ENCODE measurements at places on chromosomes 7 and 10.

GRCh38 chr7:115965796-115966475, 64.6 kb downstream of the TFEC start:
- no peak for DNase-seq

DNA sequence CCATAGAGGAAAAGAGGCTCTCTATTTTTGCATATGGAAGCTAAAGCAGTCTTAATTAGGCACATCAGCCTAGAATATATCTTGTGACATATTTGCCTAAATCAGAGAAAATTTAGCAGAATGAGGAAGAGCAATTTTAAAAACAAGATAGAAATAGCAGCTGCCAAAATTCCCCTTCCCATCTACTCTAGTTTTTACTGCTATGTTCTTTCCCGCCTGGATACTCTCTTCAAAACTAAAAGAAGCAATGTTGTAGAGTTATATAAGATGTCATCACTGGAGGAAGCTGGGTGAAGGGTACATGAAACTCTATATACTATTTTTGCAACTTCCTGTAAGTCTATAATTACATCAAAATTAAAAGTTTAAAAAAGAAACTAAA, 87.0 kb downstream of the ARMH3 start:
- DNase-seq: no peak

DNA sequence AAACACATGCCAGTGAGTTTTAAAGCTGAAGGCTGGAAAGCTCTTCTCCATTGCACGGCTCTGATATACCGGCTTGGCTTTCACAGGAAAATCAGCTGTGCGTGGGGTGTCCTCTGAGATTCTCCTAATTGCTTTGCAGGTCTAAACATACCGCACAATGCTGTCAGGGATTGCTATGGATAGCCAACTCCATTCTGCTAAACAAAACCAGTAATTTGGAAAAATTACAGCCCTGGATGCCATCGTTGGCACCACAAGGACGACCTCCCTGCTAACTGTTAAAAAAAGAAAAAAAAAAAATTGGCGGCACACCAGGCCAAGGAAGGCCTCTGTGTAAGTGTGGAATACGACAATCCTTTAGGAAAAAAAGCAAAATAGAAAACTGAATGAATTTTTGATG, 118.6 kb upstream of the ADARB2 start:
- no peak for DNase-seq

DNA sequence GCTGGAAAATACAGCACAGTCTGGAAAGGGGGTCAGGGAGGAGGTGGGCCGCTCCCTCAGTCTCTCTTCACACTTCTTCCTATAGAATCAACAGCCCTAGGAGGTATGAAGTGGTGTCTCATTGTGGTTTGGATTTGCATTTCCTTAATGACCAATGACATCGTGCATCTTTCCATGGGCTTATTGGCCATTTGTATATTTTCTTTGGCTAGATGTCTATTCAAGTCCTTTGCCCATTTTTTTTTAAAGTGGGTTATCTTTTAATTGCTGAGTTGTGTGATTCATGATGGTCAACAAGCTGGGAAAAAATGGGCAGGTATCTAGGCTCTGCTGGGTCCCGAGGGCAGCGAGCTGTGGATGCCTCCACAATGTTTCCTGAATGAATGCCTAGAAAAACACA, 29.1 kb downstream of the TMEM130 start:
- no peak for DNase-seq

- DNase-seq: no peak
Observed at GRCh38 chr10:91162050-91162494, 58.4 kb upstream of the PCGF5 start.

GRCh38 chr7:118153551-118154177, 30.3 kb upstream of the LSM8 start:
- DNase-seq: no peak

GRCh38 chr10:59036311-59037017, 140.0 kb upstream of the PHYHIPL start:
- no peak for DNase-seq

- no peak for DNase-seq
Observed at GRCh38 chr7:70619130-70619529, 512.8 kb upstream of the GALNT17 start.

DNA sequence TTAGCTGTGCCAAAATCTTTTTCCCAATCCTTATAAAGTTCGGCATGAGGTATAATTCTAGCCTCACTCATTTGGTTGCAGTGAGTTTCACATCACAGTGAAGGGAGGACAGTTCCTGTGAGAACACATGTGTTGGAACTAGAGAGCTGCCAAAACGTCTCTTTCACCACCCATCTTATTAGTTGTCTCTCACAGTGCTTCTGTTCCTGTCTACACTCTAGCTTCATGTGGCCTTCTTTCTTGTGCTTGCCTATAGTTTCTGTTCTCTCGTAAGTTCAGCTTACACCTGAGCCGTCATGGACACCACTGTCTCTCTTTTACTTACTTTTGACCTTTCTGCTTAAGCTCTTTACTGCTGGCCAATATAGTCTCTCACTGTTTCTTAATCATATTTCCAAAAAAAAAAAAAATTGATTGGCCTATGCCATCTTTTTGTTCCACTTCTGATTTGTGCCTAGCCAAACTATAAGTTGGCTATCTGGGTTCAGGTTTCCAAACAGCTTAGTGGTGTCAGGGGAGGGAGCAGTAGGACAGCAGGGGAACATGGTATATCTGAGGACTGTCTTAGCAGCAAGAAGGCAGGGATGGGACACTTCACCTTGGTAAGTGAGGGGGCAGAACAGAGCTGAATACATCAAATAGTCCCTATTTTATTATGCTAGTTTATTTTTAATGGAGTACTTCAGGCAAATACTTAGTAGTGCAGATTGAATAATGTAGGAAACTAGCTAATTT, 38.0 kb downstream of the ZNRF2 start:
- DNase-seq: no peak

DNA sequence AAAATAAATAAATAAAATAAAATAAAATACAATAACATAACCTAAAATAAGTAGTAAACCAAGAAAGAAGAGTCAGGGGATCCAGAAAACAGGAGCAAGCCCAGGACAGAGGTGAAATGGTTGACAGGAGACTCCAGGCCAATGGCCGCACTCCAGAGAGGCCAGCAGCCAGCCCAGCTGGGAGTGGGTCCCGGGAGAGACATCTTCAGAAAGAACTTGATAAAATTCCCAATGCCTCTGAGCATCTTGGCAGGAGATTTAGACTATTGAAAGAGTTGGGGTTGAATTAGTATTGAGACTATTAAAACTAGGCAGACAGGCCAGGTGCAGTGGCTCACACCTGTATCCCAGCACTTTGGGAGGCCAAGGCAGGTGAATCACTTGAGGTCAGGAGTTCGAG, 62.6 kb downstream of the CLIP2 start:
- no peak for DNase-seq

- DNase-seq: no peak
Observed at GRCh38 chr7:47764746-47765145, 182.8 kb upstream of the TNS3 start.

DNA sequence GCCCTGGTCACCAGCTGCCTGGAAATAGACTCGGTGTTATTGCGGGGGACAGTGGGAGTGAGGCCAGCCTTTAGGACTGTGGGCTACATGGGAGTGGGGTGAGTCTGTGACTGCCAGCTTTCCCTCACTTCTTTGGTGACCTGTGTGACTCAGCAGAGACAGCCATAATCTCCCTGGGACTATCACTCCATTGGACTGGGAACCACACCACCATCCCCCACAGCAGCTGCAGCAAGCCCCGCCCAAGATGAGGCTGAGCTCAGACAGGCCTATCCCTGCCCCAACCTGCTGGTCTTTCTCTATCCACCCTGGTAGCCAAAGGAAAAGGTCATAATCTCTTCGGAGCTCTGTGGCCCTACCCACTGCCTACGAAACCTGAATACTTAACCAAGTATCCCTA, 263.2 kb downstream of the FZD1 start:
- no peak for DNase-seq

- DNase-seq: no peak
Observed at GRCh38 chr7:70028620-70029019, 430.3 kb downstream of the AUTS2 start.

- no peak for DNase-seq
Observed at GRCh38 chr10:72425133-72425532, 70.4 kb upstream of the DNAJB12 start.

GRCh38 chr10:103798511-103798910, 56.9 kb downstream of the SH3PXD2A start:
- DNase-seq: no peak

Measured in NCI-H1105 (cell line).